Renal pelvis (tissue), 12 donors: ENCODE measurements at places on chromosomes 11 and 22.
A peak's percentile ranks its signal among the peaks of the same experiment; 100 is the strongest.

GRCh38 chr22:31248138-31248745, 36.1 kb downstream of the LIMK2 start:
- DNase-seq: peak; percentile 83

- DNase-seq: no peak
Observed at GRCh38 chr11:134888821-134889220, 476.8 kb upstream of the B3GAT1 start.

GRCh38 chr22:22178355-22178965, 66.1 kb upstream of the VPREB1 start:
- no peak for DNase-seq

- DNase-seq: no peak
Observed at GRCh38 chr11:125124618-125124992, 13.2 kb upstream of the TMEM218 start.

- DNase-seq: no peak
Observed at GRCh38 chr11:120034176-120034875, 103.6 kb downstream of the TRIM29 start.

- no peak for DNase-seq
Observed at GRCh38 chr11:132238331-132238866, 868.0 kb downstream of the NTM start.

DNA sequence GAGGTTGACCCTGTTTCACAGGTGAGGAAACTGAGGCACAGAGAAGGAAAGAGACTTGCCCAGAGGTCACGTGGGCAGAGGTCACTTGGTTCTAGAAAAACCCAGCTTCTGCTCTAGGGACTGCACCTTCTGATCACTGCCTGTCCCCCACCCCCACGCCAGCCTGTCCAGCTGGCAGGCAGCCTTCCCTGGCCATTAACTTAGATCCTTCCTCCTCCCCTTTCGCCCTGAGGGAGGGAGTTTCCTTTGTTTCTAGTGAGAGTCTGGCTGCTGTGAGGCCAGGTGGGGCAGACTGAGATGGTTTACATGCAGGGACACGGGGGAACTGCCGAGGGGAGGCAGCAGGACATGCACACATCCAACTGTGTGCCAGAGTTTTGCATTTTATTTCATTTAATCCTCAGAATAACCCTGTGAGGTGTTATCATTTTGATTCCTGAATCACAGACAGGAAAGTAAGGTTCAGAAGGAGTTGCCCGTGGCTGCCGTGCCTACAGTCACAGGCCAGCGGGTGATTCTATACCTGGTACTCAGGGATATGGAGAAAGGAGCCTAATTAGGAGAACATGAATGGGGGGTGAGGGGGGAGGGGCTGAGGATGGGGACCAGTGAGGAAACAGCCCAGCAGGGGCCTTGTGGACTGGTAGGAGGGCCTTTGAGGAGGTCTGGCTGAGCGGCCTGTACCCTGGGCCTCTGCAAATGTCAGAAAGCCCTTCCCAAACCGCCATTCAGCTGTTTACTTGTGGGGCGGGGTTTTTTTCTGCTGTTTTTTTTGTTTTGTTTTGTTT, 3.4 kb downstream of the FAM83F start:
- peak; percentile 84 for DNase-seq

- DNase-seq: no peak
Observed at GRCh38 chr11:46305295-46305694, 27.8 kb downstream of the CREB3L1 start.

GRCh38 chr22:46798366-46799350, 36.2 kb downstream of the TBC1D22A start:
- DNase-seq: peak; percentile 66

GRCh38 chr22:27749597-27750225, 51.8 kb downstream of the MN1 start:
- peak; percentile 72 for DNase-seq

DNA sequence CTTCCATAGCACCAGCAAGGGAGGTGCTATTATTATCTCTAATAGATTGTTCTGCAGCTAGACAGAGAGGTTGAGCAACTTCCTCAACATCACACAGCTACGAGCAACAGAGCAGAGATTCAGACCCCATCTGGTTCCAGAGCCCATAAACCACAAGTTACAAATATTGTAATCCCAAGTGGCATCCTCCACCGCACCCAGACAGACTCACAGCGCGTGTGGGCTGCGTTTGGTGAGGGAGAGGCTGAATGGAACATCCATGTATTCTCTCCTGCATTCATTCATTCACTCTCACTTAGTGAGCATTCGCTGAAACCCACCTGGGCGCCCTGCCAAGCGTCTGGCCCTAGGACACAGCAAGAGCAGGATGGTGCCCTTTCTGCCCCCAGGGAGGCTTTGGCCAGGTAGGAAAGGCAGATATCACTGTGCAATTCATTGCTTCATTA, 33.5 kb downstream of the LIF start:
- no peak for DNase-seq

GRCh38 chr11:445765-446588, 4.1 kb upstream of the PTDSS2 start:
- no peak for DNase-seq

DNA sequence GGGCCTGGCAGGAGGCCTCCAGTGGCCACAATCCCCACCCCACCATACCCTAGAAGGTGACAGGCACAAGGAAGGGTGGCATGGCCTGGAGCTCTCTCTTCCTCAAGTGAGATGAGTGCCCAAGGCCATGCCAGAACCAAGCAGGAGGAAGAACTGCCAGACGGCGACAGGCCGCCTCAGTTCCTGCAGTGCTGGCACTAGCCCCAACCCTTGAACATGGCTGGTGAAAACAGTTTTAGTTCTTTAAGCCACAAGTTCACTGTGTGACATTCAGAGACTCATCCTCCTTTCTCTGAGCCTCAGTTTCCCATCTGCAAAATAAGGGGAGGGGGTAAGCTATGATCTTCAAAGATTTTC, 9.8 kb downstream of the CHRDL2 start:
- no peak for DNase-seq

DNA sequence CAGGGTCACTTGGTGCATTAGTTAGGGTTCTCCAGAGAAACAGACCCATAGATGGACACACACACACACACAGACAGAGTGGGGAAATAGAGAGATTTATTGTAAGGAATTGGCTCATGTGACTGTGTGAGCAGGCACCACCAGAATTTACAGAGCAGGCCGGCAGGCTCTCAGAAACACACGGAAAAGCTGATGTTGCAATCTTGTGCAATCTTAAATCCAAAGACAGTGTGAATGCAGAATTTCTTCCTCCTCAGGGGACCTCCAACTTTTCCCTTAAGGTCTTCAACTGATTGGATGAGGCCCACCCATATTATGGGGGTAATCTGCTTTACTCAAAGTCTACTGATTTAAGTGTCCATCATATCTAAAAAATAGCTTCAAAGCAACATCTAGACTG, 49.8 kb downstream of the APIP start:
- no peak for DNase-seq

DNA sequence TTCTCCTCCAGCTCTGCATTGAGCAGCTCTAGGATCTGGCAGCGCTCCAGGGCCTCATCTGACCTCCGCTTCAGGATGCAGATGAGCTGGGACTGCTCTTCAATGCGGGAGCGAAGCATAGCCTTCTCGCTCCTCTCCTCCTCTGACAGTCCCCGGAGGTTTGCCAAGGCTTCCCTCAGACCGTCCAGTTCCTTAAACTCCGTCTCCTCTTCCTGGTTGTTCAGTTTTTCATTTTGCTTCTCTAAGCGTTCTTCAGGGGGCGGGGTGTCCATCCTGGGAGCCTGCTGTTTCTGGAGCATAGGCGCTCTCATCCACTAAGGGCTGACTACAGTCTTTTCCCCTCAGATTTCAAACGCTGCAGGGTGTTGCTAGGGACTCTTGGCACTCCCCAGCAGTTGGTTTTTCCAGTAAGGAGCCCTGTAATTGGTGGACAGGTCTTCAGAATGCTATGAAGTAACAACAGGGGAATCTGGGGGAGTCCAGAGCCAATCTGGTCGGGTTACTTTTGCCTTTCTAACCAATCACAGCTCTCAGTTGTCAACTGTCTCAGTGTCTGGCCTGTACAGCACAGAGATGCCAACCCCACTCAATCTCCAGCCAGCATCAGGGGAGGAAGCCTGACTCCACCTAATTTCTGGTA, at the start of gene CCDC89:
CCDC89 (minus strand) TSS at position 376 of the 640 bp plus-strand sequence; CDS start at position 311, 65 bp downstream.
- DNase-seq: peak; percentile 93

- no peak for DNase-seq
Observed at GRCh38 chr22:23386822-23387580, 193.1 kb downstream of the IGLL1 start.

GRCh38 chr11:124746621-124747243, 5.3 kb downstream of the VSIG2 start:
- DNase-seq: no peak

- no peak for DNase-seq
Observed at GRCh38 chr11:100445231-100445735, 241.8 kb upstream of the ARHGAP42 start.

GRCh38 chr22:19669570-19669969, 44.7 kb upstream of the SEPTIN5 start:
- no peak for DNase-seq

DNA sequence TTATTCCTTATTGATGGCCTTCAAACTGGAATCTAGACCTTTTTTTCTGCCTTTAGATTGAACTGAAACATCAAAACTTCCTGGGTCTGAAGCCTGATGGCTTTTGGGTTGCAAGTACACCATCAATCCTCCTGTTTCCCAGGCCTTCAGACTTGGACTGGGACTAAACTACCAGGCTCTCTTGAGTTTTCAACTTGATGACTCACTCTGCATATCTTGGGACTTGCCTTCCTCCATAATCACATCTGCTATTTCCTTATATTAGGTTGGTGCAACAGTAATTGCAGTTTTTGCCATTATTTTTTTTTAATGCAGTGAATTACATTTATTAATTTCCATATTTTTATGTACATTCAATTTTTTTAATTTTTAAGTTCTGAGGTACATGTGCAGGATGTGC, 7.0 kb downstream of the OR51B5 start:
- DNase-seq: no peak

DNA sequence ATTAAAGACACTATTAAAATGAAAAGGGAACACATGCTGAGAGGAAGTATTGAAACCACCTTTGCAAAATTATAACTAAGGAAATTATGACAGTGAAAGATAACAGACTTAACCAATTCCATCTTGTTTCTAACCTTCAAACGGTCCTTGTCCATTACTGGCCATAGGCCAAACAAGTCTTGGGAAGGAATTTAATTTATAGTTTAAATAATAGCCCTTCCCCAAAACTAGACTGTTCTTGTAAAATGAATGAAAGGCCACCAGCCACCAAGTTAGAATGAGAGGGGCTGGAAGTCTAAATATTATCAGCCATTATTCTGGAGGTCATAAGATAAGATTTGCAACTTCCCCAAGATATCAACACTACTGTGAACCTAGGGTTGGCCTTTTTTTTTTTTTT, 1.8 kb upstream of the TALDO1 start:
- no peak for DNase-seq

DNA sequence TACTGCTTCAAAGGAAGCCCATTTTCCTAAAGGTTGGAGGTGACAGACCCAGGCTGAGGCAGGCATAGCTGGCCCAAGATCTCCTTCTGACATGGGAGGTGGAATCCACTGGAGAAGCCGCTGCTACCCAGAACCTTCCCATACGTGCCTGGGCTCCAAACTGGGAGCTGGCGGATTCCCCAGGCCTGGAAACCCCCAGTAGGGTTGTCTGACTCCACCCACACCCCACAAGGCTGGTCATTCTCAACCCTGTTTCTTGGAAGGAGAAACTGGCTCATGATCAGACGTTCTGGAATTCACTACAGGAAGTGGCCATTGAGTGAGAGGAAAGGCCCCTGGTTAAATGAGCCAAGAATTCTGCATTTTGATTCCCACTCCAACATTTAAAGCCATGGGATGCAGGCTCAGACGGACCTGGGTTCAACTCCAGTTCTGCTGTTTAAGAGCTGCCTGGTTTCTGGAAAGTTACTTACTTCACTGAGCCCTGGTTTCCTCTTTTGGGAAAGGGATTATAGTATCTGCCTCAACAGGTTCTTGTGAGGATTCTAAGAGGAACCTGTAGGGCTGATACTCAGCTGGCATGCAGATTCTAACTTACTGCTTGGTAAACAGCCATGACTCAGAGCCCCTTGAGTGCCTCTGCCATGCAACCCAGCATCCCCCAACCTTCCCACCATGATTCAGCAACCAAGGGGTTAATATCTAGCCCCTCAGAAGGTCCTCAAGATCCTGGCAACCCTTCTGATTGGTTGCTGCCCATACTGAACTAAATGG, 19.4 kb upstream of the TSKU start:
- DNase-seq: no peak

GRCh38 chr11:89433278-89433677, 57.9 kb downstream of the NOX4 start:
- no peak for DNase-seq

DNA sequence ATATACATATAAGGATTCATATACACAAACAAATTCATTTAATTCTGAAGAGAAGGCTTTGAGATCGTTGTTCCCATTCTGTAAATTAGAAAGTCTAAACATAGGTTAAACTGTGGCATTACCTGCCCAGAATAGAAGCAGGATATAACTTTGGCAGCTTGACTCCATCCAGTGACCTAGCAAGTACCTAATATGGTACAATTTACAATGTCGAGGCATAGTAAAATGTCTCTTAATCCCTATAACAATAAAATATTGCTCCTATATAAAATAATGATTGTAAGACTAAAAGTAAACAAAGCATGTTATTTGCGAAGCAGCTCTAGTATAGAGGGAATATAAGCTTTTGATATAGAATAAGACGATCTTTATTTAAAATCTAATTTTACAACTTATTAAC, 756.0 kb downstream of the LUZP2 start:
- no peak for DNase-seq

DNA sequence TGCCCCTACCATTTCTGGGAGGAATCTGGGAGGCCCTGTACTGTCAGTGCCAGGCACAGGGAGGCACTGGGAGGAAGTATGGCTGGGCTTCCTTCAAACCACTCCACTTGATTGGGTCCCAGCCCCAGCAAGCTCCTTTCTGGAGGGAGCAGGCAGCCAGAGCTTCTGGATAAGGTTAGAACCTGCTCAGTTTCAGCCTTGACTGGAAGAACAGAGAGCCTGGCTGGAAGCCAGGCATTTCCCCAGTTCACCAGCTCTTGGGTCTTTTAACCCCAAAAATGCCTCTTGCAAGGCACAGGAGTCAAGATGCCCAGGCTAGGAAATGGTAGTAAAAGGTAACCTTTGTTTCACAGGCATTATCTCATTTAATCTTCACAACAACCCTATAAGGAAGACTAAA, 9.0 kb upstream of the KCTD14 start:
- no peak for DNase-seq

GRCh38 chr11:70091638-70092037, 13.5 kb downstream of the ANO1 start:
- DNase-seq: no peak

GRCh38 chr22:36143066-36143815, 17.3 kb downstream of the APOL3 start:
- DNase-seq: no peak
